Central memory CD4-positive, alpha-beta T cell (primary cell): ENCODE measurements at places on chromosomes 2 and 18.

GRCh38 chr2:38498045-38498481, 104.7 kb downstream of the HNRNPLL start:
- DNase-seq, result no peak

GRCh38 chr18:49573835-49574234, 12.0 kb downstream of the LIPG start:
- DNase-seq, result no peak

DNA sequence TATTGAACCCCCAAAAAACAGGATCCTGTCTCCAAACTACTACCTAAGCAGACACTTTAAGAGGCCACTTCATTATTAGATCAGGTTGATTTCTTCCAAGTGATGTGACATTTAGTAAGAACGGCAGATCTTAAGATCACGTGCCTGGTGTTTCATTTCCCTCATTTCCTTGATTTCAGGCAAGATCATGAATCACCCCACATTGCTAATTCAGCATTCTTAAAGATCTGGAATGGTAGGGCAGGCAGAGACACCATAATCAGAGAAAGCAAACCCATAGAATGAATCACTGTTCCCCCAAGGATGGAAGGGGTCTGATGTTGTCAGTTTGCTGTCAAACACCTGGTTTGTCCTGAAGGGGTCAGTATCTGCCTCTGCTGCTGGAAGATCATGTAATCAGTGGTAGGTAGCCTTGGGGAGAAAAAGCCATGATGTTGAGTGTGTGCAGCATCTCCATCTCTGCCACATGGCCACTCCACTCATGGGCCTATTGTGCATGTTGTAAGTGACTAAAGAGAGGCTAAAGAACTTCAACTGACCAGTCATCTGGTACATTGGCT, 133.9 kb downstream of the ARHGAP15 start:
- no peak for DNase-seq

DNA sequence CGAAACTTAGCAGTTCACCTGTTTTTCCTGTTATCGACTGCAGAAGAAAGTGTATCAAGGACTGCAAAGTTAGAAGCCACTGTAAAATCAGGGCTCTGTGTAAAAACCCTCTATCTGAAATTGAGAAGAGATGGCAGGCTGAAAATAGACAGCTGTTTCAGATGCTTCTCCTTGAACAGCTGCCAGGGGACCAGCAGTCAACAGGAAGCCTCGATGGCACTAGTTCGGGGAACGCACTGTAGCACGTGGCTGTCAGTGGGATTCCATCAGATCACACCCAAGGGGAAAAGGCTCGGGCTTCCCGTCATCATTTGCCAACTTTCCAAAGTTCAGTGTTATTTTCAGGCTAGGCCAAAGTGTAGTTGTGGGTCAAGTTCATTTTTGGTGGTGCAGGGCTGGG, 316.9 kb downstream of the TXNL1 start:
- no peak for DNase-seq

DNA sequence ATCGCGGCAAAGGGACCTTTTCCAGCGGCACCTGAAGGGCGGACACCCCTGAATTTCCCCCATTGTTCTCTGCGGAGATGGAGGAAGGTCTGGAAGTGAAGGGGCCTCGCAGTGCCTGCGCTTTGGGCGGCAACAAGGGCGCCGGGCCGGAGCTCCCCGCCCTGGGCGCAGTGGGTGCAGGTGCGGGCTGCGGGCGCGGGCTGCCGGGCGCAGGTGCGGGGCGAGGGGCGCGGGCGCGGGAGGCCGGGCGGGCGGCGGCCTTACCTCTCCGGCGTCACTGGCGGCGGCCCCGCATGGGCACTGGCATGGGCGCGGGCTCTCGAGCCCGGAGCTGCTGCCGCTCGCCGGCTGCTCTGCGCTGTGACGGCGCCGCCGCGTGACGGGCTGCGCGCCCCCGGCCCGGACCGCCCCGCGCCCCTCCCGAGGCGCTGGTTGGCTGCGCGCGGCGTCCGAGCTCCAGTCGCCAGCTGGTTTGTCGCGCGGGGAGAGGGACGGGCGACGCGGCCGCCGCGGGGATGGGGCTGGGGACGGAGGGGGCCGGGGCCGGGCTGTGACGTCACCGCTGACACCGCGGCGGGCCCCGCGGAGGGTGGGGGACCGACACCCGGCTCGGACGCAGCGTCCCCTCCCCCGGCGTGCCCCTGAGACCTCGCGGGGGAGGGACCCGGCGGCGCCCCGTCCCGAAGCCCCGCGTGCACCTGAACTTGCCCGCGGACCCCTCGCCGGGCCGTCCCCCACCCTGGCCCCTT, at the start of gene KIF1A:
TSS of gene KIF1A (minus strand) at position 362 of the 749 bp plus-strand sequence. CDS start 22,467 bp downstream, outside the sequence.
- no peak for DNase-seq

GRCh38 chr2:241753493-241753892, 19.1 kb downstream of the D2HGDH start:
- DNase-seq, result no peak

DNA sequence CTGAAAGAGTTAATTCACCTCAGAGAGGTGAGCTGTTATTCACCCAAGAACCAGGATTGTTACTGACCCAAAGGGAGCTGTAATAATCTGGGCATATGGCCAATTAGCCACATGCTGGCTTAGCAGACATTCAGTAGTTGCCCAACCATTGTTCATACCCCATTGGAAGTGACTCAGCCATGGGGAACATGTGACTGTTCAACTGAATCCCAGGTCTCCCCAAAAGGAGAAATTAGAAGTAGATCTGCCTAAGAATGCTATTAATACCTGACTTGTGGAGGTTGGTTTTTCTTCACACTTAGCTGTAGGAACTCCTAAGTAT, 272.6 kb upstream of the UBE2E3 start:
- no peak for DNase-seq
